ENCODE measurements at places on chromosomes 7 and 10.

- DNase-seq = no peak
These were observed 225.8 kb downstream of the KCNMA1 start for GRCh38 chr10:77411805-77412204.

GRCh38 chr10:4066581-4067390, 281.8 kb upstream of the KLF6 start:
- no peak for DNase-seq

DNA sequence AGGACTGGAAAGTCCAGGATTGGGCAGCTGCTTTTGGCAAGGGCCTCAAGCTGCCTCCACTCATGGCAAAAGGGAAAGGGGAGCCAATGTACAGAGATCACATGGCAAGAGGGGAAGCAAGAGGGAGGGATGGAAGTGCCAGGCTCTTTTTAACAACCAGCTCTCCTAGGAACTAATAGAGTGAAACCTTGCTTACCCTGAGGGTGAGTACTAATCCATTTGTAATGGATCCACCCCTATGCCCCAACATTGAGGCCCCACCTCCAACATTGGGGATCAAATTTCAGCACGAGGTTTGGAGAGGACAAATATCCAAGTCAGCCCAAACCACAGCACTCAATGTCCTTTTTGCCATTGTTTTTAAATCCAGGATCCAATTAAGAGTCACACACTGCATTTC, 12.5 kb downstream of the HABP2 start:
- DNase-seq = no peak

DNA sequence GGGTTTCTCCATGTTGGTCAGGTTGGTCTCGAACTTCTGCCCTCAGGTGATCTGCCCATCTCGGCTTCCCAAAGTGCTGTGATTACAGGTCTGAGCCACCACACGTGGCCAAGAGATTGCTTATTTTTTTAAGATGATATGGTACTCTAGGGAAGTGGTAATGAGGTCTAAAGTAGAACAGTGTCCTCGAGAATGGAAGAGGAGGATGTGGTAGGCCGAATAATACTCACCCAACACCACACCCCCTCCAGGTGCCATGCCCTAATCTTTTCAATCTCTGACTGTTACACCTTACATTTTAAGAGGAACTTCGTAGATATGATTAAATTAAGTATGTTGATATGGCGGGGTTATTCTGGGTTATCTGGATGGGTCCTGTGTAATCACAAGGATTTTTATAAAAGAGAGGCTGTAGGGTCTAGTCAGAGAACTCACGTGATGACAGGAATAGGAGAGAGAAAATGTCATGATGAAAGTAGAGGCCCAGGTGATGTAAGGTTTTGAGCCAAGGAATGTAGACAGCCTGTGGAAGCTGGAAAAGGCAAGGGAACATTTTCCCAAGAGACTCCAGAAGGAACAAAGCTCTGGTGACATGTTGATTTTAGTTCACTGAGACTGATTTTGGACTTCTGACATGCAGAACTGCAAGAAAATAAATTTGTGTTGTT, 29.5 kb downstream of the CDK13 start:
- no peak for DNase-seq

DNA sequence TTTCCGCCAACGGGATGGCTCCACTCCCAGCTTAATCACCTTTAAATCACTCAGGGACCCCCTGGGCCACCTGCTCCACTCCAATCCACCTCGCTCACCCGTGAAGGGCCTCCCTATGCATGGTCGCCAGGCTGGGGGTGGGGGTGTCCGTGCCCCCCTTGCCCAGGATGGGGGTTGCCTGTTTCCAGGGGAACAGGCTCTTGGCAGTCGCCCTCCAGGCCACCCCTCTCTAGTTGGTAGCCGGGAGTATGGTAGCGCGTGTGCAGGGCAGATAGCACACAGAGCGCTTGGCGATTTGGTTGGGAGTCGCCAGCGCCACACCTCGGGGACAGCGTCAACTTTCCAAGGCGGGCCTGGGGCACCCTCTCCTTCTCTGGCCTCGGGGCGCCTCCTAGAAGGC, 134.9 kb upstream of the ZNF92 start:
- DNase-seq = no peak

GRCh38 chr7:151035026-151035717, 6.9 kb downstream of the ABCB8 start:
- DNase-seq = no peak

DNA sequence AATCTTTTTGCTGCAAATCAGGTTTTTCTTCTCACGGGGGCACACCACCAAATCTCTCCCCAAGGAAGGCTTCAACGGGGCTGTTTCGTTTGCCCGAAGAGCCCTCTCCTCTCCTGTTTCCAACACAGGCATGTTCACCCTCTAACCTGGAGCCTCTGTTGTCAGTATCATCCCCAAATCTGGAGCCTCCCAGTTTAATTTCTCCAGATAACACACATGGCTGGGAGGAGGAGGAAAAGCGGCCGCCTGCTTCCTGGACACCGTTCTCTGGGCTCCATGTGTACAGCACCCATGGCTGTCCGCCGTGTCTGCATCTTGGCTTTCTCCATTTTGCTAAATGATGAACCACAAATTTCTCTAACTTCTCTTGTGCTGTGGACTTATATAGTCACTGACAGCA, 214.5 kb downstream of the DIP2C start:
- DNase-seq = no peak

- no peak for DNase-seq
These were observed 94.9 kb upstream of the PRSS1 start for GRCh38 chr7:142654398-142654797.

Measured in left lung (tissue), 14 donors.